CD8-positive, alpha-beta memory T cell (primary cell): ENCODE measurements at places on chromosomes 12 and 14. TPM values are rescaled to one million over a fixed set of nuclear protein-coding genes. Genes with fewer than 3 reads are reported as not detected.

The SMARCC2 gene
- total RNA-seq = 118 TPM

The LRRC43 gene
- 0.26 TPM for total RNA-seq

The IFT43 gene
- total RNA-seq = 12.6 TPM

The CEBPE gene
- total RNA-seq = 0.16 TPM

The C12orf56 gene
- not detected for total RNA-seq

The MUCL1 gene
- total RNA-seq = not detected

The NIN gene
- 73.8 TPM for total RNA-seq

The SLC10A1 gene
- total RNA-seq = not detected
